ENCODE measurements at places on chromosomes 2 and 18.

DNA sequence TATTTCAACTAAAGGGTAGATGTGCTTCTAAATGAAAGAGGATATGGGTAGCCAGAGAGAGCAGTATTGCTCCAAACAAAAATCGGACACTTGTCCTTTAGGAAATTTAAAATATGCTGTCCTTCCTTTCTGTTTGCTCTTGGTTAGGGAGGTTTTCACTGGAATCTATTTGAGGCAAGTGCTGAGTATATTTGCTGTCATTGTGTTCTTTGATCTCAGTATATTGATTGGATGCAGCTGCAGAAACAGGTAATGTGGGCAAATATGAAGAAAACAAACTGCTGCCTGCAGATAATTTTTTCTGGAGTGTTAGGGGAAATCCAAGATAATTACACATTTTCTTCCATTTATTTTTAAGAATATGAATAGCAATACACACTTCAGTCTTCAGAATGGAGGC lies 410.2 kb downstream of the NCKAP5 start:
- DNase-seq: no peak

- DNase-seq: no peak
Measured at GRCh38 chr2:234919711-234920110, 32.1 kb upstream of the SH3BP4 start.

GRCh38 chr2:159898441-159898840 lies 100.4 kb upstream of the CD302 start:
- DNase-seq: no peak

GRCh38 chr2:33503002-33503401 lies 26.6 kb downstream of the RASGRP3 start:
- no peak for DNase-seq

- no peak for DNase-seq
Measured at GRCh38 chr2:28082131-28082530, 191.6 kb downstream of the BABAM2 start.

GRCh38 chr2:173150087-173150486 lies 74.4 kb downstream of the MAP3K20 start:
- DNase-seq: no peak
